Activated T-cell treated with anti-CD3 and anti-CD28 coated beads, Interleukin-2, amount 50 U/mL, for 1 hour (primary cell): ENCODE measurements at places on chromosomes 16 and 17.

- no peak for DNase-seq
Observed at GRCh38 chr17:33381201-33381600, 88.1 kb upstream of the ASIC2 start.

- no peak for DNase-seq
Observed at GRCh38 chr16:61721544-61721943, 314.7 kb downstream of the CDH8 start.

DNA sequence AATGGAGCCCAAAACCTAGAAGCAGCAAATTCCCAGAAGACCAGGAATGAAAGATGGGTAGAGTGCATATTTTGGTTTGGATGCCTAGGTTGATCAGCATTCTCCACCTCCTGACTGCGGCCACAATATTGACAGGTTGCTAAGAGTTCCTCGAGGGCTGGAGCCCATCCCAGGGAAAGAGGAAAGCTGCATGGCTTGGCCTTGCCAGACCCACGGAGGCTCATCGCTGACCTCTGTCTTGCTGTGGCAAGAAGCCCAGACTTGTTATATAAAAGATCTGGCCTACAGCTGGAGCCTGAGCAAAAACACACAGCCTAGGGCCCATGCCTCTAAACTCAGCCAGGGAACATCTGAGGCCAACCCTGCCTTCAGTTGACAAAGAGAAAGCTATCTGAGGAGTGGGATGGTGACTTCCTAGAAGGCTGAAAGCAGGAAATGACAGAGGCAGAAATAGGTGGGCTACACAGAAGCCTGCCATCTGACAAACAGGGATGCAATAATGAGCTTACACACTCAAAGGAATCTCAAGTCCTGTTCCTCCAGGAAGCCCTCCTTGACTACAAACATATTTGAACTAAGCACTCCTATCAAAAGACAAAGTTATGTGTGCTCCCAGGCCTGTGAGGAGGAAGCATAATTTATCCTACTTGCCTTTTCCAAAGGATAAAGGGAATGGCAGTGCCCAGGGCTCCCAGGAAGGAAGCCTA lies 22.5 kb upstream of the SLC35B1 start:
- no peak for DNase-seq

GRCh38 chr17:31549121-31549524 lies 157.6 kb downstream of the RAB11FIP4 start:
- no peak for DNase-seq

- DNase-seq: no peak
Observed at GRCh38 chr16:68100488-68100887, 15.3 kb downstream of the NFATC3 start.

- no peak for DNase-seq
Observed at GRCh38 chr16:83648347-83648746, 159.4 kb upstream of the HSBP1 start.

DNA sequence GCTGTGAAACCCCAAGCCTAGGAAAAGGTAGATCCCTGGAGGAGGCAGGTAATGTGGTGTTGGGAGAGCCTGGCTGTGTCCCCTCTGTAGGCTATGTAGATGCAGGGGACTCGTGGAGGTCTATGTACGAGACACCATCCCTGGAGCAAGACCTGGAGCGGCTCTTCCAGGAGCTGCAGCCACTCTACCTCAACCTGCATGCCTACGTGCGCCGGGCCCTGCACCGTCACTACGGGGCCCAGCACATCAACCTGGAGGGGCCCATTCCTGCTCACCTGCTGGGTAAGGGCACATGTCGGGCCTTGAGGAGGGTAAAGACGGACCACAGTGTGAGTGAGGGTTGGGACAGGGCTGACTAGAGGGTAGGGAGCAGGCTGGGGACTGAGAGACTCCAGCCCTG lies 12.0 kb downstream of the ACE start:
- DNase-seq: no peak

DNA sequence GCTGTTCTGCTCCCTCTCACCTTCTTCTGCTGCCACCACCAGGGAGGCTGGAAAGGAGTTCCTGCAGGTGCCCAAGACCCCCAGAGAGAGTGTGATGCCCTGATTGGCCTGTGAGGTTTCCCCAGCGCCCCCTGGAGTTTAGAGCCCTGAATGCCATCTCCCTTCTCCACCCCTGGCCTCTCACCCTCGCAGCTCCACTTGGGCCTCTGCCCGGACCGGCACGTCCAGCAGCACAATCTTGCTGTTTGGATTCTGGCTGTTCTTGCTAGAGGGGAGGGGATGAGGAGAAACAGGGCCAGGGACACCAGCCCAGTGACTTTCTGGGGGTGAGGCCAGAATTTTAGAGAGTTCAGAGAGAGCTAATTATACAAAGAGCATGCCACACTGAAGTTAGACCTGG lies 12.5 kb upstream of the FAM171A2 start:
- no peak for DNase-seq

GRCh38 chr16:85144026-85144915 lies 32.0 kb upstream of the CIBAR2 start:
- no peak for DNase-seq

DNA sequence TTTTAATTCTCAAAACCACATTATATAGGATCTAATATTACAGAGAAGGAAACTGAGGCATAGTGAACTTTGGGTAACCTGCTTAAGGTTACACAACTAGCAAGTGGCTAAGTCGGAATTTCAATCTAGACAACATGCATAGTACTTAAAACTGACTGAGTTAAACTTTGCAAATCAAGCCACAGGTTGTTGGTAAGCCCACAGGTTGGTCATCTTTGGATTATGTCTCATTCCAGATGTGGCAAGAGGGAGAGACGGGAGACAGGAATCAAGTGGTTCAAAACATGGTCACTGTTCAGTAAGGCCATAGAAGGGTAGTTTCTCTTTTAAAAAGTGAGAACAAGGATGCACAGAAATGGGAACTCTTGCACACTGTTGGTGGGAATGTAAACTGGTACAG lies 57.1 kb downstream of the MYO1D start:
- DNase-seq: no peak

GRCh38 chr17:38745545-38745944 lies 2.6 kb downstream of the PCGF2 start:
- no peak for DNase-seq

GRCh38 chr17:51120357-51120738 lies 320 bp downstream of the SPAG9 start:
- no peak for DNase-seq

DNA sequence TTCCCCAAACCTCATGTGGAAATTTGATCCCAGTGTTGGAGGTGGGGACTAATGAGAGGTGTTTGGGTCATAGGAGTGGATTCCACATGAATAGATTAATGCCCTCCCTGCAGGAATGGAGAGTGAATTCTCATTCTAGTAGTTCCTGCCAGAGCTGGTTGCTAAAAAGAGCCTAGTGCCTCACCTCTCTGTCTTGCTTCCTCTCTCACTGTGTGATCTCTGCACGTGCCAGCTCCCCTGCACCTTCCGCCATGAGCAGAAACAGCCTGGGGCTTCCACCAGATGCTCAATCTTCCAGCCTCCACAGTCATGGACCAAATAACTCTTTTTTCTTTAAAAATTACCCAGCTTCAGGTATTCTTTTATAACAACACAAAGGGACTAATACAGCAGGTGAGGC lies 72.9 kb upstream of the CLEC3A start:
- no peak for DNase-seq

DNA sequence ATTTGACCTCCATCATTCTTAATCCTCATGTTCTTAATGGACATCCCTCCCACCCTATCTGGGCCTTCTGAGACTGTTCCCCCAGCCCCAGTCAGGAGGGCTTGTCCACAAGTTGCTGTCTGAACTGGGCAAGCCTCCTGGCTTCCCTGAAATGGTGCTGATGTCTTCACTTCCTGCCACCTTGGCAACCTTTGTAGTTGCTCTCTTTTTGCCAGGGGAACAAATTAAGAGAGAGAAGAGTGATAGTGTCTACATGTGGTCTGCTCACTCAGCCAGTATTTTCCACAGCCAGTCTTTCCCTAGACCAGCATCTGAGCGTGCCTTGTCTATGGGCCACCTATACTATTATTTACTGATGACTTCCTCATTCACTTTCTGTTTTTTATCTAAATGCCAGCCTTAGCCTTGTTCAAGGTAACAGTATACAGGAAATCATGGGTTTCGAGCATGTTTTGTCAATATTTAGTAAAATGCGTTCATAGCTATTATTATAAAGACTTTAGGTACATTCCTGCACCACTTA lies 710.1 kb downstream of the MAF start:
- no peak for DNase-seq

DNA sequence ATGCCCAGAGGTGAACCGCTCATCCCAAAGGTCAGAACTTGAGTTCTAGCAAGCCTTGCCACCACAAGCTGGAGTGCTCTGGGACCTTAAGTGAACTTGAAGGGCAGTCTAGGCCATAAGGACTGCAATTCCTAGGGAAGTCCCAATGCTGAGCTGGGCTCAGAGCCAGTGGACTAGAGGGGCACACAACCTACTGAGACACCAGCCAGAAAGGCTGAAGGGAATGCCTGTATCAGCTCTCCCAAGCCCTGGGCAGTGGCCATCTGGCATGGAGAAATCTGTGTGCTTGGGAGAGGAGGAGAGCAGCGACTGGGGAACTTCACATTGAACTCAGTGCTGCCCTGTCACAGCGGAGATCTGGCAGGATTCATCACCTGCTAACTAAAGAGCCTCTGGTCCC lies 201.3 kb downstream of the CEP112 start:
- no peak for DNase-seq

DNA sequence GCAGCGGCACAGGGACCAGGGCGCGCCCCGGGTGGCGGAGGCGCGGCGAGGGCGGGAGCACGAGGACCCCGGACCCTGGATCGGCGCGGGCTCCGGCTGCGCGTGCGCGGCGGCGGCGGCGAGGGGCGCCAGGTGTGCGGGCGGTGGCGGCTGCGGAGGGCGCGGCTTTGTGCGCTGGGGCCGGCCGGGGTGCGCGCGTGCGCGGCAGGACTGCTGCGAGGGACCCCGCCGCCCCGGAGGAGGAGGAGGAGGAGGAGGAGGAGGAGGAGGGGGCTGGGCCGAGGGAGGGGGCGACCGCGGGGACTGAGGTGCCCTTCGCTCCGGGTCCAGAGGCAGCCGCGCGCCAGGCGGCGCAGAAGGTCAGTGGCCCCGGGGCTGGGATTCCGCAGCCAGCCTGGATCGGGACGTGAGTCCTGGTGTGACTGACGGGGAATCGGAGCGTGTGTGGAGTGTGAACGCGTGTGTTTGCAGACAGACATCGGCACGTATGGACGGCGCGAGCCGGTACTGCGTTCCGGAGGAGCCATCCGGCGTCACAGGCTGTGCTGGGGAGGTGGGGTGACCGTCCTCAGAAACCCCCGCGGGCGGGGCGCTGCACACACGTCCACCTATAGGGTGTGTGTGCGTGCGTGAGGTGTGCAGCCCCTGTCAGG lies 19.5 kb upstream of the RAP1GAP2 start:
- peak; percentile 29 for DNase-seq

GRCh38 chr17:3527896-3528295 lies 29.7 kb downstream of the TRPV3 start:
- DNase-seq: no peak

DNA sequence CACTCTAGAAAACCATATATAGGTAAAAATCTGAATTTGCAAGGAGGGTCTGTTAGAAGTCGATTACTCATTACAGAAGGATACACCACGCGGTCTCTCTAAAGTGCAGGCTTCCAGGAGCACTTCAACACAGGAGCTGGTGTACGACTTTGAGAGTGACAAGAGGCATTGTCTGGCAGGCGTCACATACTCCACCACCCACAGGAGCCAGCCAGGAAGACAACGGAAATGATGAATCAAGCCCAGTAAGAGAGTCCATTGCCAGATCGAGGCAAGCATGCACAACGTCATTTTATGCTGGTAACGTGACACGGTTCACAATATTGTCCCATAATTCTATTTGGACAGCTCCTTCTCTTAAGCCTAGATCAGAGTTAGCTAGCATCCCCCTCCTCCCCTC lies 15.0 kb upstream of the CACNG4 start:
- no peak for DNase-seq

DNA sequence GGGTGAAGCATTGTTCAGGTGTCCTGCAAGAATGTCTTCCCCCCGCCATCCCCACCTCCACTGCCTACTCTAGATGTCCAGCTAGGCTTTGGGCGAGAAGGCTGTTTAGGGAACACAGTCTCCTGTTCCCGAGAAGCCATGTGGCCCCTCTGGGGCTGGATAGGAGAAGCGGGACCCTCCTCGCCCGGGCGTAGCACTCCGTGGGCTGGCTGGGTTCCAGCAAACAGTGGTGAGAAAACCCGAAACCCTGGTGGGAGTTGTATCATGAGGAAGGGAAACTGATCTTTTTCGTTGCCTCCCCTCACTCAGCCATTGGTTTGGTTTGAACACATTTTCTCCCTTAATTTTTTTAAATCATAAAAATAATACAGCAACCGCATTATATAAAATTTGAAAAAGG lies 56.6 kb downstream of the IRF8 start:
- no peak for DNase-seq

GRCh38 chr16:24488045-24488444 lies 51.3 kb upstream of the RBBP6 start:
- DNase-seq: no peak

DNA sequence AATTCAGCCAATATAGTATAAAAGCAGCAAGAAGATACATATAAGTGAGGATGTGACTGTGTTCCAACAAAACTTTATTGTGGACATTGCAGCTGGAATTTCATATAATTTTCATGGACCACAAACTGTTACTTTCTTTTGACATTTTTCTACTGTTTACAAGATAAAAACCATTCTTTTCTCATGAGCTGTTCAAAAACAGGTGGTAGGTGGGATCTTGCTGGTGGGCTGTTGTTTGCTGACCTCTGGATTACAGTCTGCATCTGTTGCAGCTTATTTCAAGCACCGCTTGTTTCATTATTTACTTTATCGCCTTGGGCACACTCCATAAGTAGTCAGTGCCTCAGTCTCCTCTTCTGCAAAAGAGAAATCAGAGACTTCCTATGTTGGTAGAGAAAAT lies 99.5 kb downstream of the CDH13 start:
- no peak for DNase-seq

- no peak for DNase-seq
Observed at GRCh38 chr16:12509121-12509520, 294.6 kb downstream of the CPPED1 start.

DNA sequence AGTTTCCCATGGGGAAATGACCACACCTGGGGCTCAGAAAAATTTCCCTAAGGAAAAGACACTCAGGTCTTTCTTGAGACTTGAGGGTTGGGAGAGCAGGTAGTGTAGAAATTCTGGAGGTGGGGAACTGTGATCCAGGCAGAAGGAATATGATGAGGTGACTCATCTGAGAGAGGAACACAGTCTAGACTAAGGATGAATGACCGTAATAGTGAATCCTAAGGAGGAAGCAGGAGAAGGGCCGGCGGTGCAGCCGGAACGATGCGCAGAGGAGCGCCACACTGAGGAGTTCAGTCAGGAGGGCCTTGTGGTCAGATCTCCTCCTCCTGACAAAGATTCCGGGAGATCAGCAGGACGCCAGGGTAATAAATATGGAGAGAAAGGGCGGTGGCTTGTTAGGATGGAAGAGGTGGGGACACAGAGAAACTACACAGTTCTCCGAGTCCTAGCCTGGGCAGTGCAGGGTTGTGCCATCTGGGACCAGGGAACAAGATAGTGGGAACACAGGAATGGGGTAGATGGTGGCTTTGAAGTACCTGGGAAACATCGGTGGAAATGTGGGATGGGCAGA lies 135.6 kb downstream of the PARN start:
- no peak for DNase-seq

GRCh38 chr17:34378664-34379101 lies 15.7 kb upstream of the CCL1 start:
- DNase-seq: no peak

GRCh38 chr17:28071891-28072606 lies 29.6 kb downstream of the NLK start:
- DNase-seq: no peak

GRCh38 chr17:3845291-3845620 lies 790 bp downstream of the NCBP3 start:
- no peak for DNase-seq

GRCh38 chr16:26196310-26196709 lies 504.6 kb downstream of the HS3ST4 start:
- no peak for DNase-seq
